ENCODE measurements at places on chromosomes 7 and 10. TPM values are rescaled to one million over a fixed set of nuclear protein-coding genes. Genes with fewer than 3 reads are reported as not detected.

GRCh38 chr7:128404143-128404681, 5.6 kb downstream of the IMPDH1 start:
- no peak for DNase-seq

DNA sequence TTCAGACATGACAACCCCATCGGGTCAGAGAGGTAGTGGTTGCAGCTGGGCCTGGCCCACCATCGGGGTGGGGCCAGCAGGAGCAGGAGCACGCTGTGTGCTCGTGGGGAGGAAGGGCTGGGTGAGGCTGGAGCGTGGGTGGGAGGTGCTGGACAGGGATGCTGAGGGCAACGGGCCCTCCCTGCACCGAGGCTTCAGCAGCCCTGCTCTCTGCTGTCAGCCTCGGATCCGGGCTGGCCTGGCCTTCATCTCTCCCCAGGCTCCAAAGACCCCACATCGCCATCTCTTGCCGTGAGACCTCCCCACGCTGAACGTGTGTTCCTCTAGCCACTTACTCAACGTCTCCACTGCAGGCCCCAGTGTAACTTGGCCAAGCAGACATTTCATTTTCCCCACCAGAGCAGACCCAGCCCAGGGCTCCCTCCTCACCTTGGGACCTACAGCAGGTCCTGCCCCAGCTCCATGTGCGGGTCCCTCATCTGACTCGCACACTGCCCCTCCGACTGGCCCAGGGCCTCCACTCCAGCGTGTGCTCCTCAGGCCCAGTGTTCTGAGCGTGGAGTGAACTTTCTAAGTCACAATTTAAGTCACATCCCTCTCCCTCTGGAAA, 462.4 kb downstream of the DNAJB6 start:
- DNase-seq, result no peak

DNA sequence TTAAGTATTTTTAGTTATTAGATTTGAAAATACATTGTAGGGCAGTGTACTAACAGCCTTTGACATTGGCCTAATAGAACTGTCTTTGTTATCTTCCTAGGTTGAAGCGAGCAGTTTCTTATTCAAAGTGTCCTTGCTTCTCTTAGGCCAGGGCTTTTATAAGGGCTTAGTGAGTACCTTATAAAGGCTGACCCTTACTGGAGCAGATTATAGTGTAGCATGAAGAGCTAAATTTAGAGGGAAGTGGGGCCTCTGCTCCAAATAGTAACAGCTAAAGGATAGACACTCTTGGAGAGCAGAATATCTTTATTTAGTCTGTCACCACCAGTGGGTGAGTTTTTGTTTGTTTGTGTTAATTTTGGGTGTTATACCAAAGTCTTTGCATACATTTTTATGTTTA, 15.9 kb downstream of the BZW2 start:
- DNase-seq, result no peak

- no peak for DNase-seq
Observed at GRCh38 chr10:15624401-15625196, 95.1 kb downstream of the ITGA8 start.

DNA sequence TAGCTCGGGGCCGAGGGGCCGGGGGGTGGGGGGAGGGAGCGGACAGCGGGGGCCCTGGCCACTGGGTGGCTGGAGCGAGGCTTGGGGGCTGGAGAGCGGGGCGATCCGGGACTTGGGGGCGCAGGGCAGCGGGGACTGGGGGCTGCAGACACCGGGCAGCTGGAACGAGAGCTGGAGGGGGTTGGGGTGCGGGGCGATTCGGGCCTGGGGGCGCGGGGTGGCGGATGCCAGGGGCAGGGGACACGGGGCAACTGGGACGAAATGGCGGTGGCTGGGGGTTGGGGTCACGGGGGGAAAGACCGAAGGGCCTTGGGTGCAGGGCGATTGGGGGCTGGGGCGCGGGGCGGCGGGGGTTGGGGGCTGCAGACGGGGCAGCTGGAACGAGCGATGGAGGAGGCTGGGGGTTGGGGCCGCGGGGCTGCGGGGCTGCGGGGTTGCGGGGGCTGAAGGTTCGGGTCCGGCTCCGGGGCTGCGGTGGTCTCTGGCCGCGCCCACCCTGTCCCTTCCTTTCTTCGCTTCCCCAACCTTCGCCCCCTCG, 590 bp downstream of the COL26A1 start:
- DNase-seq, result no peak

DNA sequence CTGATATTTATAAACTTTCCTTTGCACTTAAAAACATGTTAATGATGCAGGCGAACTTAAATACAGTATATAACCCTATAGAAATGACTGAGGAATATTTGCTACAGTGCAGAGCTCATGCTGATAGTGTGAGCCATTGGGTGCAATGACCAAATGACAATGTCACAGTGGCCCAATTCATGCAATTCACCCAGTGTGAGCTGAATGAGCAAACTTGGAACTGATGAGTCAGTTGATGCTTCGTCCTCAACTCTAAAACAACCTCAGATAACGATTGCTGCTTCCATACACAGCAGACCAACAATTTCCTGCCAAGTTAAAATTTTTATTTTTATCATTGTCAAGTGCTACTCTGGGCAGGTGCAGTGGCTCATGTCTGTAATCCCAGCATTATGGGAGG, 12.1 kb upstream of the ZC3HAV1L start:
- DNase-seq, result no peak

DNA sequence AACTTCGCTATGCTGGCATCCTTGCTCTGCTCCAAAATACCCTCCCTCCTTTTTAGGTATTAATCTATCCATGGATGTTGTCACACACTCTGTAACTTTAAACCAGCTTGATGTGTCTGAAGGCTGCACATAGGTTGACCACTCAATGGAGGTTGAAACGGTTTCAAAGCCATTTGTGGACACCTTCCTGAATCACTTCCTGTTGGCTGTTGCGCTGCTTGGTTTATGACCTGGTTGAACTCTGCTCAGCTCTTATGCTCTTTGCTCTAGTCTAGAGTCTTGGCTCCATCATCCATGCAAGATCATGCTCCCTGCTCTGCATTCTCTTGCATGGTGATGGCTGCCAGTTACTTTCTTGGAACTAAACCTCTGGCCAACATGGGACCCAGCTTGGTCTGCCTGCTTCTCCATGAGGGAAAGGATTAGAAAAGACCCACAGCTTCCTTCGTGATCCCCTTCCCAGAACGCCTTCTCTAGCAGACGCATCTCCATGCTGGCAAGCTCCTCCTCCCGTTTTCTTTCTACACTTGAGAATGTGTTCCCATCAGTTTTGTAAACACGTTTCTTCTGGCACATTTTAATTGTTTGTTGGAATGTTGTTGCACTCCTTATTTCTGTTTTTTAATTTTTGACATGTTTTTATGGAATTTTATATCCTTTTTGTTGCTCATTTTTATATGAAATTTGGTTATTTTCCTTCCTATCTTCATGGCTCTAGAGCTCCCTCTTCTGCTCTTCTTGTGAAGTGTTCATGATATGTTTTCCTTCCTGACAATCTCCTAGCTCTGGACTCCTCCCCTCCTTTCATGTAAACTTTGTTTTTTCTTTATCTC, 149.8 kb downstream of the XPNPEP1 start:
- peak; percentile 4 for DNase-seq

GRCh38 chr10:124709861-124710260, 34.3 kb downstream of the FAM53B start:
- no peak for DNase-seq

Gene GIMAP8
- 7.9 TPM for polyA plus RNA-seq

Gene PPA1
- 150 TPM for polyA plus RNA-seq

Gene LMBR1
- 27.7 TPM for polyA plus RNA-seq

Gene C1QL3
- 0.05 TPM for polyA plus RNA-seq

Gene CYP2E1
- polyA plus RNA-seq, result 2.6 TPM

Gene METTL27
- 1.3 TPM for polyA plus RNA-seq

All from thymus (tissue), 14 donors.